Fibroblast of skin of abdomen (primary cell): ENCODE measurements at places on chromosomes 6 and 20.

DNA sequence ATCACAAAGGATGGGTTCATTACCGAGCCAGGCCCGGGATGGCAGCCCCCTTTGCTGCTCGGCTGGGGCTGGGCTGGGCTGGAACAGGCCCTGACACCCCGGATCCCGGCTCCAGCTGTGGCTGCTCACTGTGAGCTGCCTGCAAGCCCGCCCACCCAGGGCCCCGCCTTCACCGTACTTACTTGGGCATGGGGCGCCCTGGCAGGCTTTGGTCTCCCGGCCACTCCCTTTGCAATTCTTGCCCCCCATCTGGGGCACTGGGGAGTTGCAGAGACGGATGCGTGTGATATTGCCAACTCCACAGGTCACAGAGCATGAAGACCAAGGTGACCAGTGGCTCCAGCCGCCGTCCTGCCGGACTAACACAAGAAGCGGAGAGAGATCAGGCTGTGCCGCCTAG, 16.7 kb downstream of the THBS2 start:
- no peak for DNase-seq

GRCh38 chr6:116083052-116083451, 17.6 kb upstream of the NT5DC1 start:
- DNase-seq = no peak

DNA sequence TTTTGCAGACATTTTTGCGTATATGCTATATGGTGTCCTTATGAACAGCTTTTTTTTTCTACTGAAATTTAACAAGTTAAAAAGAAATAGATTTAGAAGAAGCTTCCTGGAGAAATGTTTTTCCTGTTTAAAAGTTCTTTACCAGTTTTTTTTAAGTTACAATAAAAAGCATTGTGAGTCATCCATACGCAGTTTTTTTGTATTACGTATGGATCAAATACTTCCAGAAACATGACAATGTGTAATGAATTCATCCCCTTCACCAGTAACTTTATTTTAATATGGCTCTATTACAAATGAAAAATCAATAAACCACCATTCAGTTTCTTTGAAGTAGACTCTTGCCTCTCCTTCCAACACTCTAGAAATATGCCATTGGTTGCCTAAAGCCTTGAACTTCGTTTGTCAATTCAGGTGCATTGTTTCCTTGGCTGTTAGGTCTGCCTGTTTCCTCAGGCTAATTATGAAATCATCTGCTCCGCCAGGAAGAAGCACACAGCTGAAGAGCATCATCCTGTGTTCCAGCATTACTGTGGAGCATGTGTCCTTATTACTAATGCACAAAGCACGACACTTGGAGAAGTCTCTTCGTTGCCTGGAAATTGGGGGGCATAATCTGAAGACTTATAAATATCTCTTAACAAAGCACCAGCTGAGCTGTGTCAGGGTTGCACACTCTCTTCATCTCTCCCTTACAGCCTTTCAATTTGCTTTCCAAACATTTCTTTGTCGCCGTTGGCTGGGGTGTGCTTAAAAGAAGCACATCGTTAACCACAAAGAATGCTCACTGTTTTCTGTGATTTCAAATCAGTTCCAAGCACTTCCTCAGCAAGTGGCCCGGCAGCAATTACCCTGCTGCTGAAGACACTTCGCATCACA, 9.6 kb downstream of the MOXD1 start:
- peak; percentile 93 for DNase-seq

DNA sequence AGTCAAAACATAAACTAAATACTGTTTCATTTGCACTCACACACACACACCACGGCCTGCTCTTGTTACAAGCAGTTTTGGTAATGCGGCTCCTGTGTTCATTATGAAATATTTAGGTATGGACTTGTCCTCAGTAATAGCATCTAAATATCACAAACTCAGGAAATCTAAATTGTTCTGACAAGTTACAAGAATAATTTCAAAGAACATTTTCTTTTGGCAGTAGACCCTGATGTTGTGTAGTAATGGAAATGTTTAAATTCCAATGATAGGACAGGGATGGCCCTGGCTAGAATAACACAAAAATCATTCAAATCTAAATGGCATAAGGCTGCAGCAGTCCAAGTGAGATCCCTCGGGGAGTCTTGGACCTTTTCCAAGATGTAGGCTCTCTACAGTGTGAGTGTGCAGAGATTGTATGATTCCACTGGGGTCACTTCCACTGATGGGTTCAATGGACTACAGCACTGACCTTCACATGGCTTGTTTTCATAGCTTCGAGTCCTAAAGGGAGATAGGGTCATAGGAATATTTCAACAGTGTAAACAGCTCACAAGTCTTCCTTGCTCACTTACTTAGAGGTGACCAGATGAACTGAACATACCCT, 210.6 kb upstream of the PLCB4 start:
- peak; percentile 10 for DNase-seq

DNA sequence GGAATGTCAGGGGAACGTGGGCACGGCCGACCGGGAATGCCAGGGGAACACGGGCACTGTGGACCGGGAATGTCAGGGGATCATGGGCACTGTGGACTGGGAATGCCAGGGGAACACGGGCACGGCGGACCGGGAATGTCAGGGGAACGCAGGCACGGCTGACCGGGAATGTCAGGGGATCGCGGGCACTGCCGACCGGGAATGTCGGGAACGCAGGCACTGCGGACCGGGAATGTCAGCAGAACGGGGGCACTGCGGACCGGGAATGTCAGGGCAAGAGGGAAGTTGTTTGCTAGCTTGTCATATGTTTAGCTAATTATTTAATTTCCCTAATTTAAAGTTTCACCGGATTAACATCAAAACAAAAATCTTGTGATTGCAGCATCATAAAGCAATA, 37.4 kb upstream of the BHLHE23 start:
- no peak for DNase-seq

DNA sequence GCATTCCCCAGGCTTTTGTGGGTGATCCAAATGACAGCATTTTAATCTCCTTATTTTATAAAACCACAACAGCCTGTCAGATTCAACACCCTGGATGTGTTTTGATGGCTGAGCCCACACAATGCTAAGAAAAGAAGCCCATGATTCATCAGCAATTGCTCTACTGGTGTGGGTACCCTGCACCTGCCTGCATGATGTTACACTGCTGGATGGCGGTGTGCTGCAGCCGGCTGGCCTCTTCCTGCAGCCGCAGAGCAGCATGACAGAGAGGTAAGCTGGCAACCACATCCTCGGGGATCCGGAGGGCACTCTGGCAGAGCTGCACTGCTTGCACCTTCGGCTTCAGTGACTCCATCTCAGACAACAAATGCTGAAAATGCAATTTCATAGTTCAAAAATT, 327.5 kb downstream of the SYNE1 start:
- DNase-seq = no peak

DNA sequence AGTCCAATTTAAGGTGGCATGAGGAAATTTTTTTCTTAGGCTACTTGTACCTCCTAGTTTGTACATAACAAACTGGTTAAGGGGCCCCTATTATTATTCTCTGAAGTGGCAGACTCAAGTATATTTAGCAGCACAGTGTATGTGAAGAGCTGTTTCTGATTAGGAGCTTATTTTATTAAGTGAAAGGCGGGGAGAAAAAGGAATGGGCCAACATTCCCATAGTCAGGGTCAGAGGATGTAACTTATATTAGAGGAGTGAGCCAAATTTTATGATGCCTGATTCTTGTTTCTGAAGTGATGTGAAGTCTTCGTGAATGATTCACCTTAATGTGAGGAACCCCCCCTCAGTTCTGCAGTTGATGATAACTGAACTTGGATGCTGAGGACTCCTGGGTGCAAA, 2.8 kb downstream of the HECA start:
- DNase-seq = peak; percentile 79

DNA sequence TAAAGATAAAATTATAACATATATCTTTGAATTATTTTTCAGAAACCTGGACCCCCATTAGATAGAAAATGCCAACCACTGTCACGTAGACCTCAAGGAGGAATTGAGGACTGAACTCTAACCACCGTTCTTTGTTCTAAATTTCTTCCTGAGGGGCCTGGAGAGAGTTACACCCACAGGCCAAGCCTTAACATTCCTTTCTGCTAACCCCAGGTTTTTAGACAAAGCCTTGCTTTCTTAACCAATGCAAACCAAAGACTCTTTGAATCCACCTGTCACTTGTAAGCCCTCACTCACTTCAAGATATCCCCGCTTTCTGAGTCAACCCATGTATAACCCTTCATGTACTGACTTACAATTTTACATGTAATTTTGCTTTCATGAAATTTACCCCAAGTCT, 41.0 kb downstream of the SNX14 start:
- no peak for DNase-seq

- peak; percentile 18 for DNase-seq
Observed at GRCh38 chr6:5095236-5095635, 10.1 kb downstream of the PPP1R3G start.

GRCh38 chr20:40431611-40432010, 257.4 kb downstream of the MAFB start:
- peak; percentile 57 for DNase-seq

DNA sequence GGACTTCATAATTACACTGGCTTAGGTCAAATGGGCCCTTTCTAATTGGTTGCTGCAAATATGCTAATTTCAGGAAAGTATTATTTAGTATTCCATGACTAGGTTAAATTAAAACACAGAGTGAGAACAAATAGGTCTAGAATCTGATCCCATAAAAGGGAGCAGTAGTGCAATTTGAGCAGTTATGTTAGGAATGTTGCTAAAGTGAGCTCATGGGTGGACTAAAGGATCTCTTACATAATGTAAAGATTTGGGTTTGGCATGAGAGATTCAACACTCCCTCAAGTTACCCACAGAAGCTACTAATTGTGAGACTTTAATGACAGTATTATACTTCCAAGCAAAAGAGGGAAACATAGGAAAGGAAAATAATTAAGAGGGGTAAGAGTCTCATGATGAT, 109.1 kb downstream of the C6orf58 start:
- peak; percentile 3 for DNase-seq

DNA sequence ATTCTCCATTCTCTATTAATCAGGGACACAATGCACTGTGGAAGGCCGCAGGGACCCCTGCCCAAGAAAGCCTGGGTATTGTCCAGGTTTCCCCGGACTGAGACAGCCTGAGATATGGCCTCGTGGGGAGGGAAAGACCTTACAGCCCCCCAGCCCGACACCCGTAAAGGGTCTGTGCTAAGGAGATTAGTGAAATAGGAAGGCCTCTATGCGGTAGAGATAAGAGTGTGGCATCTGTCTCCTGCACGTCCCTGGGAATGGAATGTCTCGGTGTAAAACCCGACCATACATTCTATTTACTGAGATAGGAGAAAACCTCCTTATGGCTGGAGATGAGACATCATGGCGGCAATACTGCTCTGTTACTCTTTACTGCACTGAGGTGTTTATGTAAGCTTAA, 15.7 kb upstream of the EIF2S2 start:
- DNase-seq = no peak

- DNase-seq = peak; percentile 72
Observed at GRCh38 chr6:140670021-140670420, 1295.6 kb upstream of the CITED2 start.

DNA sequence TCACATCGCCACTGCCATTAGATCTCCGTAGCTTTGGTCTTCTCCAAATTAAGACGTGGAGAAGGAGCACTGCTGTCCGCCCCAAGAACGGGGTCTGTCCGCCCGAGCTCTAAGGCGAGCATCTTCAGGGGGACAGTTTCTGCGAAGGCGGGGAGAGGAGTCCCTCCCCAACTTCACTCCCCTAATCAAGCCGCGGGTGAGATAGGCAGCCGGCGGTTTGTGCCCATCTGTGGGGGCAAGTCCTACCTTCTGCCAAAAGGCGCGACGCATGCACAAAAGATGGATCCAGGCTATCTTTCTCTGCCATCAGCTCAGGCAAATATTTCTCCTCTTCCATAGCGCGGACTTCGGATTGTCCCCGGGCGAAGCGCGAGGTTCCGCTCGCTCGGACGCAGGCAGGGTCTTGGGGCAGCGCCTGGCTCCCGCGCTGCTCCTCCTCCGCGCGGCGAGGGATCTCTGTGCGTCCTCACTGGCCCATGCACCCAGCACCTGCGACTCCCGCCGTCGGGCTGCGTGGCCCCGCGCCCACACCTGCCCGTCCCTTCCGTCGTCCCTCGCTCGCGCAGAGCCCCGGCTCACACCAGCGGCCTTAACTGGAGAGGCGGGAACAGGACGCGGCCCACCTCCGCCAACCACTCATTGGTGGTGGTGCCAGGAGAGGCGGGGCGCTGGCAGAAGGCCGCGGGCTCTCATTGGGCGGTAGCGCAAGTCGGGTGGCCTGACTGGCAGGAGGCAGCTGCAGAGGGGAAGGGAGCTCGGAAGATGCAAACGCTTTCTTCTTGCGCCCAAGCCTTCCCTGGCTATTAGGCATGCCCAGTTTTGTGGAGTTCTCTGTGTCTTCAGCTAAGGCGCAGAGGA, at the start of gene KHDRBS2:
Gene KHDRBS2, minus strand, starts transcription at position 614 of the 858 bp plus-strand sequence.
- DNase-seq = no peak

GRCh38 chr6:56891754-56892153, 63.2 kb upstream of the BEND6 start:
- DNase-seq = peak; percentile 48

GRCh38 chr20:62412194-62413024, 5.3 kb upstream of the CABLES2 start:
- DNase-seq = no peak

DNA sequence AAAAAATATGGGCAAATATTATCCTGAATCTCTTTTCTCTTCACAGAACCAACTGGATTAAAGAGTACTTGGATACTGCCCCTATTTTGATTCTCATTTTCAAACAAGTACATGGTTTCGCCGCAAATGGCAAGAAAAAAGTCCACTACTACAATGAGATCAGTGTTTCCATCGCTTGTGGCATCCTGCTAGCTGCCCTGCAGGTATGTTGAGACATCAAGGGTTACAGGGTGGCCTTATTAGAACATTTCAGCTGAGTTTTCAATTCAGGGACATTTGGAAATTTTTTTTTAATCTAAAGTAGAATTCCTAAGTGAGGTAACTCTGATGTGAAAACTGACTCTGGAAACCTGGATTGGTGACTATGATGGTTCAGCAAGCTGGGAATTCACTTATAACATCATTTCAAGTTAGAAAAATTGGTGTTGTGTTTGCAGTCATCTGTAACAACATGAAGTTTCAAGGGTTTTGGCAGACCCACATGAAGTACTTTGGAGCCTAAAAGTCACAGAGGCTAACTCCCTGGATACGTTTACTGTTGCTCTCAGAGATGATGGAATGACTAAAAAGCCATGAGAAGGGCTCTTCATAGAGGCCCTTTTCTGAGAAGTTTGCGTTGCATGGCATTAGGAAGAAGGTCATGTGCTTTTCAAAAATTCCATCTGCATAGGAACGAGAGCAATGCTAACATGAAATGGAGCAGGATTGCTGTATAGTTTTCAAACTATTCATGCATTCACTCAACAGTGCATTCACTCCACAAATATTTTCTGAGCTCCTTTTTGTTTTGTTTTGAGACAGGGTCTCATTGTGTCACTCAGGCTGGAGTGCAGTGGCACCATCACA, 25.5 kb downstream of the IYD start:
- DNase-seq = no peak

DNA sequence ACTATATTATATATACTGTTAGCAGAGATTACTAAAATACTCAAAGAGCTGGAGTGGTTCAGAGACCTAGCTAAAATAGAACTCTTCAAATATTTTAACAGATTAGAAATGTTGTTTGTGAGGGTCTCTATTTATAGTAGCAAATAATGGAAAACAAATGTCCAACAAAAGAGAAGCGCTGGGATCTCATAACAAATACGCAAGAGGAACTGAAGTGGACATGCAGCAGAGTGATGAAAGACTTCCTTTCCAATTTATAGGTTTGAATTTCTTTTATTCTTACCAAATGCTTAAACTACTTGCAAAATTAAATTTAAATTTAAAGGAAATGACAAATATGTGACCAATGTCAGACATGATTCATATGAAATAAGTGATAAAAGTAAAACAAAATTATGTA, 49.9 kb downstream of the PIGU start:
- DNase-seq = no peak
